ENCODE measurements at places on chromosomes 7 and 10.

DNA sequence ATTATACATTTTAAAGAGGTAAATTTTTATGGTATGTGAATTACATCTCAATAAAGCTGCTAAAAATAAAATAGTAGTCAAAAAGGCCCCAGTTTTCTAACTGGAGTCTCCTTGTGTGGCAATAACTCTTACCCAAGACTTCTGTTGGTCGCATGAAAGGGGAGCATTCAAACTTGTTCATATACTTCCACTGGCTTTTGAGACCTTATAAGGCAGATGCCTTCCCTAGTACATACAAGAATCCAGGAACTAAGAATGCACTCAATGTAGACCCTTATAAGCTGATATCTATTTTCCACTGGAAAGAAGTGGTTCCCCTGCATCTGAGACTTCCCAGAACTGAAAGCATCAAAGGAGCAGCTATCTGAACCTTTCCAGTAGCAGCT lies 13.0 kb downstream of the BCAP29 start:
- no peak for DNase-seq

- DNase-seq: no peak
Measured at GRCh38 chr7:24697416-24697815, 59.8 kb downstream of the GSDME start.

DNA sequence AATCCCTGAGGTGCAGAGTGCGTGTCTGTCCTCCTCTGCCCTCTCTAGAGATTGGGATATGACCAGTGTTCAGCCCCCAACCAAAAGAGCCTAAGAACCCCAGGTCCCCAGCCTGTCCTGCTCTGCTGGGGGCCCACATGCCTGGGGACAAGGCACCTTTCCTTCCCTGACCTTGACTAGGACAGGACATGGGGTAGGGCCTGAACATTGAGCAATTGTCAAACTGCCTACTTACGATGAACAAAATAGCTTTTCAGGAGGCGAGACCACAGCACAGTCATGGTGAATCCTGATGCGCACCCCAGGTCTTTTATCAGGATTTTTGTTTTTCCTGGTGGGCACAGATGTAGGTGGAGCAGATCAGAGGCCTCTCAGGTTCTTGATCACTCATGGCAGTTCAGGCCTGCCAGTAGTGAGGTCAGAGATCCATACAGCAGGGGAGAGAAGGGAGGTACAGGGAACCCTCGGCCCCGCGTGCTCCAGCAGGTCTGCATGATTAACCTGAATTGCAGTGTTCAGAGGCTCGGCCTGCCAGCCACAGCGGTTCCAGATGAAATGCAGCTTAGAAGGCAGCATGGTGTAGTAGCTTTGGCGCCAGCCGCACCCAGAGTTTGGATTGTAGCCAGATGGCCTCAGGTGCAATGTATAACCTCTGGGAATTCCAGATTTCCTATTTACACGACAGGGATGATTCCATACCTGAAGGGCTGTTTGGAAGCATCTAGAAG lies 191.3 kb downstream of the CUX1 start:
- no peak for DNase-seq

GRCh38 chr7:42907316-42907715 lies 4.6 kb downstream of the C7orf25 start:
- no peak for DNase-seq

Measured in HT1080 (cell line).